ENCODE measurements at places on chromosomes 4 and X. TPM values are rescaled to one million over a fixed set of nuclear protein-coding genes. Genes with fewer than 3 reads are reported as not detected.
A peak's percentile ranks its signal among the peaks of the same experiment; 100 is the strongest.

CDS1 gene
- polyA plus RNA-seq: 0.07 TPM

DNA sequence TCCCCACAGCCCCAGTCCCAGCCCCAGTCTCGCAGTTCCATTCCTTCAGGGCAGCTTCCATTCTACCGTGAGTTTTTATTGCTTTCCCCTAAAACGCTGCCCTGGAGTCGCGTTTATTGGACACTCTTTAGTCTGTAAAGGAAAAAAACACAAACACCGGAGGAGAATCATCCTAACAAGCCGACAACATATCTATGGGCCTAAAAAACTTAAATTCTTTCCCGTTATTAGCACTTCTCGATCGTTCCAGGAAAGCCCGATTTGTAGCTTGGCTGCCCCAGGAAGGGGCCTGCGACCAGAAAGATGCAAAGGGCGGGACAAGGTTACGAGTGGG is 178.5 kb downstream of the CBR4 start:
- peaks cover 21% of the 10 kb centered on the region for H3K4me1 ChIP-seq
- peaks cover 3% of the 10 kb centered on the region for H3K36me3 ChIP-seq
- DNase-seq: no peak
- peaks cover 70% of the 10 kb centered on the region for H3K27me3 ChIP-seq
- H3K4me3 ChIP-seq: peak overlapping the region; percentile 82

DNA sequence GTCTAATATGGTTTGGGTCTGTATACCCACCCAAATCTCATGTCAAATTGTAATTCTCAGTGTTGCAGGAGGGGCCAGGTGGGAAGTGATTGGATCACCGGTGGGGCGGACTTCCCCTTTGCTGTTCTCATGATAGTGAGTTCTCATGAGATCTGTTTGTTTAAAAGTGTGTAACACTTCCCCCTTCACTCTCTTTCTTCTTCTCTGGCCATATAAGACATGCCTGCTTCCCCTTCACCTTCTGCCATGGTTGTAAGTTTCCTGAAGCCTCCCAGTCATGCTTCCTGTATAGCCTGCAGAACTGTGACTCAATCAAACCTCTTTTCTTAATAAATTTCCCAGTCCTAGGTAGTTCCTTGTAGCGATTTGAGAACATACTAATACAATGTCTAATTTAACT is 19.7 kb upstream of the SCRG1 start:
- H3K4me3 ChIP-seq: no peak overlapping the region
- no peaks in the 10 kb centered on the region for H3K36me3 ChIP-seq

DNA sequence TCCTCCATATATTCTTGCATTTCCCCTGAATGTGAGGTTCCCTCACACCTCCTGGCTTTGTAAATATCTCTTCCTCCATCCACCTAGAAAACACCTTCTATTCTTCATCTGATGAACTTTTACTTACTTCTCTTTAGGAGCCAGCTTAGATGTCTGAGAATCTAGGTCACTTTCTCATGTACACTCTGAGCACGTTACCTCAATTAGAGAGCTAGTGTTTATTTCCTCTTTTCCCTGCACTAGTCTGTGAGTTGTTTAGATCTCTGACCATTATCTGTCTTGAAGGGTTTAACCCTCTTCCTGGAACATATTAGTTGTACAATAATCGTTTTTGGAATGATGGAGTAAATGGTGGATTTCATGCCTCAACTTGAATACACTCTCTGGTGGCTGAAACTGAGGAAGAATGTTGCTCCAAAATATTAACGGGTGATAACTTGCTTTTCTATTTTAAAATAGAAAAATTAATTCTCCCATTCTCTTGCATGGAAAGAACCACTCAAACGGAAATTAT is 8.5 kb upstream of the NEIL3 start:
- no peaks in the 10 kb centered on the region for H3K36me3 ChIP-seq
- DNase-seq: no peak
- H3K27ac ChIP-seq: no peak overlapping the region
- H3K27me3 ChIP-seq: peaks cover 5% of the 10 kb centered on the region
- no peak overlapping the region for H3K4me3 ChIP-seq

DNA sequence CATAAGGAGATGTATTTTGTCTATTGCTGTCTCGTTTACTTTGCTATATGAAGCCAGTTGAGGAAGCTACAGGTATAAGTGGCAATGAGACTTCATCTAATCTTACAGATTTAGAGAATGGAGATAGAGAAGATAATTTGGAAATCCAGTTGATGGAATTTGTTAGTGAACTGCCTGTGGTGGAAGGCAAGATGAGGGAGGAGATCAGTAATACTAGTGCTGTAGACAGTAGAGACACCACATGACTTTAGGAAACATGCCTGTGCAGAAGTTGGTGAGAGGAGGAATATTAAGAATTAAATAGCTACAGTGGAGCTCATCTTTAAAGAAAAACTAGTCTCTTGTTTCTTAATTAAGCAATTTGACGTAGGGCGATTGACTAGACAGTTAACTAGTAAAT is 51.3 kb downstream of the RBPJ start:
- no peak overlapping the region for H3K27ac ChIP-seq
- DNase-seq: no peak
- H3K27me3 ChIP-seq: no peaks in the 10 kb centered on the region
- peaks cover 9% of the 10 kb centered on the region for H3K36me3 ChIP-seq

GRCh38 chr4:25915353-25915705 is 1.3 kb downstream of the SMIM20 start:
- no peak overlapping the region for H3K27ac ChIP-seq
- H3K4me1 ChIP-seq: peaks cover 33% of the 10 kb centered on the region
